ENCODE measurements at places on chromosomes 7 and 10.

DNA sequence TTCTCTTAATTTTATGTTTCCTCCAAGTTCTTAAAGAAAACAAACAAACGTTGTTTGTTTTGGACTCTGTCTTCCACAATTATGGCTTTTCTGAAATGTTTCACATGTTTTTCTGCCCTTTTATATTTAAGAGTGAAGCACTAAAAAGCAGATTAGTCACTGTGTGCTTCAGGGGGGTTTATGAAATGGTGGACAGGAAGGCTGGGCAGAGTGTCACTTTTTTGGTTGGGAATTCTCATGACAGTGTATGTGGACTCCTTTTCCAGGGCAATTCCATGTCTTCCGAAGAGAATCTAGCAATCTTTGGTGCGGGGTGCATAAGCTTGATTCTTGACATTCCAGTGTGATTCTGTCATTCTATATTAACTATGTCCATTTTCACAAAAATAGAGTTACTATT is 669.4 kb downstream of the PARD3 start:
- DNase-seq: no peak

DNA sequence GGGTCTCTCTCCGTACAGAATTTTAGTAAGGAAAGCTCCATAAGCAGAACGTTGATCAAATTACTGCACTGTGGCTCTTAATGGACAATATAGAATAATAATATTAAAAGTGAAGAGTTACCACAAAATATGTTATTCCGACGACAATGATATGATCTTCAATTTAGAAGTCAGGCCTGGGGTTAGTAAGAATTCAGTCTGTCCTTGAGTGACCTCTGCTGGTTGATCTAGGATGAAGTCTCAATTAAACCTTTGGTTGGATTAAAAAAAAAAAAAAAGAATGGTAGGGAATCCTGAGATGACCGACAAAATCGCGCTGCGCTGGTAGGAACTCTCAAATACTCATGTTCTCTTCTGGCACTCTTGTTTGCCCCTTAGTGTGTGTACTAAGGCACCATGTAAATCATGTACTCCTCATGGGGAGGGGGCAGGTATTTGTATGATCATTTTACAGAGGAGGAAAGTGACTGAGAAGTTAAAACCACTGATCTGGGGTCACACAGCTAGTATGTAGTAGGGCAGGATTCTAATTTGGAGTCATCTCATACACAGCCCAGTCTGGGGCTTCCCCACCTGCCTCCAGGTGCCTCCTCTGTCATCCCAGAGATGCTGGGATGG is 161.3 kb upstream of the NPVF start:
- no peak for DNase-seq

DNA sequence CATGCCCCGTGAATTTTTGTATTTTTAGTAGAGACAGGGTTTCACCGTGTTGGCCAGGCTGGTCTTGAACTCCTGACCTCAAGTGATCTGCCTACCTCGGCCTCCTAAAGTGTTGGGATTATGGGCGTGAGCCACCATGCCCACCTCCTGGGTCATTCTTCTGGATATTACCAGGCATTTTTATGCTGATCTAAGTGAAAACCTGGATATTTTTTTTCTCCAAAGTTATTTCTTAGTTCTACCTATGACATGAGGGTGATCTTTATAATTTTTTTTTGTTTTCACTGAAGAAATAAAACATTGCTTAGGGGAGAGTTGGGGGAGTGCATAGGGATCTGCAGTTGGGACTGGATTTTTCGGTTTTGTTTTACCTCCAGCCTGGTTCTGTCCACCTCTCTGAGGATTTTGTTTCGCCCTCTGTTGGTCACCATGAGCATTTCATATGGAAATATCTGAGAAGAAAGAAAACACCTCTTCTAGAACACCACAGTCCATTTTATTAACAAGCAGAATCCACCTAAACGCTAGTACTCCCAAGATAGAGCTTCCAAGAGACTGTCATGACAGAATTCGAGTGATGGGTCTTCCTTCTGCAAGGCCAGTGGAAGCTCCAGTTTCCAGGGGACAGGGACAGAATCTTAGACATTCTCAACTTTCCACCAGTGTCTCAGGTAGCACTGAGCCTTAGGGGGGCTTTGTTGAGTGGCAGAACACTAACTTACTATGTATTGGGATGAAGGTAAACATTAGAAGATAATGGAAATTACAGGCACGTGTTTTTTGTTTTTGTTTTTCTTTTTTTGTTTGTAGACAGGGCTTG is 33.4 kb upstream of the AFAP1L2 start:
- no peak for DNase-seq

DNA sequence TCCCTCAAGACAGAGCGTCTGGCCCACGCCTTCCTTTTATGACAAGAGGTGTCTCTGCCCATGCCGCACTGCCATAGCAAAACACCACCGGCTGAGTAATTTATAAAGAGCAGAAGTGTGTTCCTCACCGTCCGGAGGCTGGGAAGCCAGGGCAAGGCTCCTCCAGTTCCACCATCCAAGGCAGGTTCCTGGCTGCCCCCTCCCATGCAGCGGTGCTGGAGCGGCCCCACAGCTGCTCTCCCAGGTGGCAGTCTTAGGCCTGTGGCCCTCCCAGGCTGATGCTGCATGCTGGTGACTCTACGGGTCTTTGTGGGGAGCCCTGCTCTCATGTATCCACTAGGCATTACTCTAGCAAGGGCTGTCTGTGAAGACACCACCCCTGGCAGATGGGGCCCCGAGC is 113.1 kb downstream of the TCERG1L start:
- DNase-seq: peak; percentile 55

GRCh38 chr7:50956522-50957155 is 173.9 kb upstream of the GRB10 start:
- DNase-seq: no peak

GRCh38 chr7:44883961-44884620 is 1.2 kb downstream of the PURB start:
- no peak for DNase-seq

- no peak for DNase-seq
These were observed 74.3 kb upstream of the GNAI1 start for GRCh38 chr7:80060218-80060806.

DNA sequence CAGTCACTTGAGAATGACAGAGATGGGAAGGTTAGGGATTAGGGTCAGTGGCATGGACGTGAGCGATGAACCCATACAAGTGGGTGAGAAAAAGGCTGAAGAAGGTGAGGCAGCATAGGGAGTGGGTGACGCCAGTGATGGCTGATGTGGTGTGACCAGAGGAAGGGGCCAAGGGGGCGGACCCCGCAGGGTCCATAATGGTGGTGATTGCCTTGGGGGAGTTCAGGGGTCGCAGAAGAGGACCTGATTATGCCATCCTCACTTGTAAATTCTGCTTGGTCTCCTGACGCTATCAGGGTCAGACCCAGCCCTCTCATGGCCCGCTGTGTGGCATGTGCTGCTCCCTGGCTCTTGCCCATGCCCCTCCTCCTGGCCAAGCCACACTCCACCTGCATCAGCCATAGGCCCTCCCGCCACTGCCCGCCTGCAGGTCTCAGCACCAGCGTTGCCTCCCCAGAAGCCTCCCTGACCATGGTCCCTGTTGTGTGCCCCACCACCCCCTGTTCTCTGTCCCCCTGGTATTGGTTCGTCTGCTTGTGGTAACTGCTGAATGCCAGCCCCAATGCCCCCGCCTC is 235.7 kb downstream of the EBF3 start:
- peak; percentile 73 for DNase-seq
